ENCODE measurements at places on chromosomes 16 and 17.

DNA sequence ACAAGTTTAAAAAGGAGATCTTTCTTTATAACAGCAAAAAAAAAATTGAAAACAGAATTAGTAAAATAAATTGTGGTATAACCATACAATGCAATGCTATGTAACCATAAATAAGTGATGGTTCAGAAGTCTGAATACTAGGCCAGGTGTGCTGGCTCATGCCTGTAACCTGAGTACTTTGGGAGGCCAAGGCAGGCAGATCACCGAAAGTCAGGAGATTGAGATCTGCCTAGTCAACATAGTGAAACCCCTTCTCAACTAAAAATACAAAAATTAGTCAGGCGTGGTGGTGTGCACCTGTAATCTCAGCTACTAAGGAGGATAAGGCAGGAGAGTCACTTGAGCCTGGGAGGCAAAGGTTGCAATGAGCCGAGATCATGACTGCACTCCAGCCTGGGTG is 34.6 kb downstream of the CCT6B start:
- DNase-seq = no peak

DNA sequence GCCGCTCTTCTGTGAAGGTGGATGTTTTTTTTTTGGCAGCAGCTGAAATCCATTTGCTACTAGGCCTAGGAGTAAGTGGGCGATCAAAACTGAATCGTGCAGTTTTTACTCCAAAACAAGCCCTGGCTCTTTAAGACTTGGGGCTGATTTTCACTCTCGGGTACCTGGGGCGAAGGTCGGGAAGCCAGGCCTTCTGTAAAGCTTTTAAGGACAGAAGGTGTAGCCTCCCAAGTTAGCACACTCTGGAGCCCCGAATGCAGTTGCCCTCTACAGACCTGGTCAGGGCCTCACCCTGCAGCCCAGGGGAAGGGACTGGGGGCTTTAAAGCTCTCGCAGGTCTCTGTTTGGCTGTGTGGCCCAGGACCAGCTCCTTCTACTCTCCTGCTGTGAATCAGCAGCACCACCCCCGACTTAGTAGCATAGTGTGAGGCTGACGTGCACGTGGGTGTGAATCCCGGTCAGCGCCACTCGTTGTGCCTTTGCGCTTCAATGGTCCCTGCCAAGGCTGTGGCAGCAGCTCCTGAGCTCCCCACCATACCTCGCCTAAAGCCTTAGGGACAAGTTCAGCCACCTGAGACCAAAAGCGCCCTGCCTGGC is 49.9 kb downstream of the TMEM235 start:
- no peak for DNase-seq

- DNase-seq = no peak
Measured at GRCh38 chr16:14196539-14196938, 125.4 kb downstream of the MRTFB start.

DNA sequence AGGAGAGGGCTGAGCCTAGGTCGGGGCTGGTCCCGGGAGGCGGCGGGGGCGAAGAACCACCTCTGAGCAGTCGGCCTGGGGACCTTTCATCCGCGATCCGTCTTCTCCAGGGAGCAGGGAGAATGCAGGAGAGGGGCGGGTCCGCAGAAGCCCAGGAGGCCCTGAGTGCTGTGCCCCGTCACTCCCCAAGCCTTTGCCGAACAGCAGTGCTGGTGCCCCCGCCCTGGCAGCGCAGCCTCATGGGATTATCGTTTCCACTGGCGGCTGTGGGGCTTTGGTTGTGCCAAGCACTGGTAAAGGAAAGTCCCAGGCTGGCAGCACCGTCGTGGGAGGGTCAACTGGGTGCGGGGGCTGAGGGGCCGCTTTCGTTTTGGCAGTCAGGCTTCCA is 631 bp downstream of the TBL3 start:
- DNase-seq = no peak

GRCh38 chr17:44793885-44794842 is 35.4 kb downstream of the ADAM11 start:
- no peak for DNase-seq

- DNase-seq = no peak
Measured at GRCh38 chr17:80511222-80512180, 33.1 kb upstream of the RPTOR start.

- DNase-seq = no peak
Measured at GRCh38 chr17:28675980-28676379, 14.0 kb downstream of the SUPT6H start.

GRCh38 chr16:58931436-58931835 is 197.3 kb upstream of the GOT2 start:
- no peak for DNase-seq

DNA sequence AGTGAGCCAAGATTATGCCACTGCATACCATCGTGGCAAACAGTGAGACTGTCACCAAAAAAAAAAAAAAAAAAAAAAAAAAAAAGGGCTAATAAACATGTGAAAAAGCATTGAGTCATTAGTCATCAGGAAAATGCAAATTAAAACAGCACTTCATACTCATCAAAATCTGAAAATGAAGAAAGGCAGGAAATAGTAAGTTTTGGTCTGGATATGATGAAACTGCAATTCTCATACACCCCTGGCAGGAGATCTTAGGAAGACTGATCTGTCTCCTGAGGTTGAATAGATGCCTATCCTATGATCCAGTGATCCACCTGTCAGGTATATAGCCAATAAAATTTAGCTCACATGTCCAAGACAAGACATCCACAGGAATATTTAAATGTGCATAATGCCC is 212.7 kb downstream of the CPPED1 start:
- no peak for DNase-seq

DNA sequence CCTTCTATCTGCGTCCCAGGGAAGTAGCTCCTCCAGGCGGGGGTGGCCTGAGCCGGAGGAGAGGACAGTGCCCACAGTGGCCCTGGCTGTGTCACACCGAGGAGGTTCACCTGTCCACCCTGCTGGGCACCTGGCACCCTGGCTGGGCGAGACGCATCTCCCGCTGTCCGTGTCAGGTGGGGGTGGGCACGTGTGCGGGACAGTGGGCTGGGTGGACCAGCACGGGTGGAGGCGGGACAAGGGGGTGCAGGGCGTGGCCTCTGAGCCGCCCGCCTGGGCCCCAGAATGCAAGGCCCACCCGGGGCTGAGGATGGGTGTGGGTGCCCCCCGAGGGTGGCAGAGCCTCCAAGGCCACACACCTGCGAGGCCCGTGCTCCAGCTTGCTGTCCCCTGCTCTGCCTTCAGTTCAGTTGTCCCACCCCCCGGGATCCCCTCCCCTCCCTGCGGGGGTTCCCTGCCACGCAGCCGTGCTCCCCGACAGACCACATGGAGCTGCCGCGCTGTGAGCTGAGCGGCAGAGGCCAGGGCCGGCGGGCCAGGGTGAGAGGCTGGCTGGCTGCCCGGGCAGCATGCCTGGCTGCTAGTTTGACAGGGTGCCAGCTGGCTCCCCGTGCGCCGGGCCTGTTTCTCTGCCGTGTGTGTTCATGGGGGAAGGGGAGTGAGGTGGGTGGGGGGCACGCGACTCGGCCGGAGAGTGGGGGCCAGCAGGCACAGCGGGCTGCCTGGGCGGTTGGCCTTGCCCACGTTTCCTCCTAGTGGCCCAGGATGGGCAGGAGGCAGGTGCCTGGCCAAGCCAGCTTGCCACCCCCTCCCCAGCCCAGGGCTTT is 33.9 kb downstream of the BAHCC1 start:
- no peak for DNase-seq

GRCh38 chr16:23896832-23897821 is 61.3 kb downstream of the PRKCB start:
- DNase-seq = no peak

GRCh38 chr16:11615748-11616447 is 29.2 kb upstream of the LITAF start:
- DNase-seq = no peak

GRCh38 chr17:31378638-31379037 is 12.8 kb upstream of the RAB11FIP4 start:
- DNase-seq = no peak

- DNase-seq = no peak
Measured at GRCh38 chr17:53016085-53016484, 806.6 kb upstream of the KIF2B start.

DNA sequence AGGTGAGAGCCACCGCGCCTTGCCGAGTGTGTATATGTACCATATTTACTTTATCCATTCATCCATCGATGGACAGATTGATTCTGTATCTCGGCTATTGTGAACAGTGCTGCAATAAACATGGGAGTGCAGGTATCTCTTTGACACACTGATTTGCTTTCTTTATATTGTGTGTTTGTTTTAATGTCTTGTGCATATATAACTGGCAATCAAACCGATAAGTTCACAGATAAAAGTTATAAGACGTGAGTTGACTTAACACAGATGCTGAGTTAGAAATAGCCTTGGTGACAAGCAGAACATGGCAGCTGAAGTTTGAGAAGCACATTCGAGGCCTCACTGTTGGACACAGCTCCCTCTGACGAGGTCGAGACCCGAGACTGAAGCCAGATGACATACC is 23.2 kb downstream of the TMEM186 start:
- DNase-seq = no peak

- no peak for DNase-seq
Measured at GRCh38 chr17:28405632-28406472, at the start of gene SLC46A1. SLC46A1 (minus strand) TSS chr17:28406212; CDS start chr17:28406114, 98 bp downstream.

GRCh38 chr17:5832886-5833285 is 237.3 kb upstream of the WSCD1 start:
- DNase-seq = no peak

DNA sequence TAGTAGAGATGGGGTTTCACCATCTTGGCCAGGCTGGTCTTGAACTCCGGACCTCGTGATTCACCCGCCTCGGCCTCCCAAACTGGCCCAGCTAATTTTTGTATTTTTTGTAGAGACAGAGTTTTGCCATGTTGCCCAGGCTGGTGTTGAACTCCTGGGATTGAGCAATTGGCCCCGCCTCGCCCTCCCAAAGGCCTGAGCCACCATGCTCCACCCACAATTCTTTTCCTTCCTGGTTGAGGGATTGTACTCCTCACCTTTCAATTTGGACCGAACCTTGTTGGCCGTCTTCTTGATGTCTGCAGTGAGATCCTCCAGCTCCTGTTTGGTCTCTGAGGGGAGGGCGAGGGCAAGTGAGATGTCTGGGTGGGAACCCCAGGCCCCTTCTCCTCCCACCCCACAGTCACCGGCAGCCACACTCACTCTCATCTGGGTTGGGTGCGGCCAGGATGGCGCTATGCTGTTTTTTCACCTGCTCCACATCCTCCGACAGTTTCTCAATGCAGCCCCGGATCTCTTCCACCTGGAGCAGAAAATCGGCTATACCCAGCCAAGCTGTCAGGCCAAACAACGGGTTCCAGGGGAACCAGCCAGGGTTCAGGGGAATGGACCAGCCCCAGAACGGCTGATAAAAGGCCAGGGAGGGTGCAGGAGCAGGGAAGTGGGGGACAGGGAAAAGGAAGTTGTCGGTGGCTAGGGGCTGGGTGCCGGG is 9.6 kb downstream of the STX1B start:
- no peak for DNase-seq

- no peak for DNase-seq
Measured at GRCh38 chr17:76350463-76350862, 3.3 kb downstream of the PRPSAP1 start.

DNA sequence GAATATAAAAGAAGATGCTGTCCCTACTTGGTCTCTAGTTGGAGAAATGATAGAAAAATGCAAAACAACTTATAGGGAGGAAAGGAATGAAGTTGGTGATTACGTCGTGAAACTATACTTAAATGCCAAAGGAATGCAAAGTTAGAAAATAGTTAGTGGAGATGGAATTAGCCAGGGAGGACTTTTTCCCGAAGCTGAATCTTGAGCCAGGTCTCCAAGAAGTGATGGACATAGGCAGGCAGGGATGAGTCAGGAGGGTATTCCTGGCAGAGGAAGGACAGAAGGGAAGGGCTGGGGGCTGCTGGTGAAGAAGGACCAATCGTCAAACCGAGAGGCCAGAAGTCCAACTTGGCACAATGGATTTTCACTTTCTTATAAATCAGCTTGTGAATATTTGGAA is 1.8 kb downstream of the SNTB2 start:
- no peak for DNase-seq

GRCh38 chr16:82675300-82675699 is 48.5 kb downstream of the CDH13 start:
- no peak for DNase-seq

DNA sequence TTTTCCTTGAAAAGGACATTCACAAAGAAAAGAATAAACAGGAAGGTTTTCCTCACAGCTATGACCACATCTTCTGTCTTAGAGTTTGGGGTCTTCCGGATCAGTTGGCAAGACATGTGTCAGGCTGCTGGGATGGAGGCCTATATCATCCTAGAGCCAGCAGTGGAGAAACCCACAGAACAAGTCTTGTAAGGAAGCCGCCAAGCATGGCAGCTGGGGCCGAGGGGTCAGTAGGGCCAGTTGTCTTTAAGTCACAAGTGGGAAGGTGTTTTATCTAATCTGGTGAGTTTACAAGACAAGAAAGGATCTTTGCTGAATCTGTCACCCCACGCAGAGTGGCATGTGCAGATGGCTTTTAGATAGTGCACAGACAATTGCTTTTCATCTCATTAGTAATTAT is 25.7 kb downstream of the SCNN1B start:
- DNase-seq = no peak

GRCh38 chr17:75271955-75272847 is 1.2 kb upstream of the MIF4GD start:
- no peak for DNase-seq

DNA sequence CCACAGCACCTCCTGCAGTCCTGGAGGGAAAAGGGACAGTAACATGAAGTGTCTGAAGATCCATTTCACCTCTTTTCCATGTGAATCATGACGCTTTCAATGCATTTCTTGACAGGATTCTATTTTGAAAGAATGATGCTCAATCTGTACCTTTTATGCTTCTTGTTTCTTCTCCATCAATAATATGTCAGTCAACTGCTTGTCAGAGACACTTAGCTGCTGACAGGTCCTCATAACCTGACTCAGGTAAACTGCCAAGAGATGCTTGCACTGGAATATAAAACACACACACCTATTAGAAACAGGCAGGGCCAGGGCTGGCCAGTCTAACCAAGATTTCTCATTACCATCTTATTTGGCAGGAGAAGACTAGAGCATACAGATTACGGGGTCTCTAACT is 21.6 kb downstream of the ZSWIM7 start:
- no peak for DNase-seq

- DNase-seq = no peak
Measured at GRCh38 chr16:1325673-1326371, 7.6 kb upstream of the BAIAP3 start.

DNA sequence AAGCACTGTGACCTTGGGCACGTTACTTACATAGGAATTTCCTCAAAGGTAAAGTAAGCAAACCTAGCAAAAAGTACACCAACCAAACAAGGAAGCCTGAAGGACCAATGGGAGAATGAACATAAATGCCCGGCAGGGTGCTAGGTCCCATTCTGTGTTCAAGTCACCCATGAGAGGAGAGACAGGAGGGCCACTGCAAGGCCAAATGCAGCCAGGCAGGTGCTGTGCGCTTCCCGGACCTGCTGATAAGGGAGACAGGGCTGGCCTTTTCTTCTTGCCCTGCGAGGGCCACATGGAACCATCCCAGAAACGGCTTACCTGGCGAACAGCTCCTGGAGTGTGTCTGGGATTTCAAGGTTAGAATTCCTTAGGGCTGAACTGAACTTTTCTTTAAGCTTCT is 69.0 kb downstream of the GTF3C1 start:
- DNase-seq = no peak

GRCh38 chr17:81382851-81383250 is 12.4 kb upstream of the BAHCC1 start:
- DNase-seq = no peak

- DNase-seq = no peak
Measured at GRCh38 chr17:46911311-46911710, 11.6 kb upstream of the GOSR2 start.
